ENCODE measurements at places on chromosomes 11 and 22.

- DNase-seq: peak; percentile 88
These were observed 3.7 kb downstream of the MAFF start for GRCh38 chr22:38205261-38206128.

DNA sequence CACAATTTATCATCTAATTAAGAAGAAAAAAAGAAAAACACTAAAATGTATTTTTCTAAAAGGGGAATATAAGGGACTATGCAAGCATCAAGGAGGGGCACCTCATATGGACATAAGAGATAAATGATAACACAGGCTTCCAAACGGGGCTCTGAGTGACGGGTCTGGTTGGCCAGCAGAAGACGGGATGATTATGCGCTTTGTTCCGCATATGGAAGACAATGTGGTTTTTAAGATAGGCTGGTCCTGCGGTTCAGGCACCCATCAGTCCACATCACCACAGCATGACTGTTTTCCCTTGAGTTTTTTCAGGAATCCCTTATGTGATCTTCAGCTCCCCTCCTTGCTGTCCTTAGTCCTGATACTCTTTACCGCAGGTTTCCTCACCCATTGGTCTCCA is 404.6 kb downstream of the OPCML start:
- no peak for DNase-seq

DNA sequence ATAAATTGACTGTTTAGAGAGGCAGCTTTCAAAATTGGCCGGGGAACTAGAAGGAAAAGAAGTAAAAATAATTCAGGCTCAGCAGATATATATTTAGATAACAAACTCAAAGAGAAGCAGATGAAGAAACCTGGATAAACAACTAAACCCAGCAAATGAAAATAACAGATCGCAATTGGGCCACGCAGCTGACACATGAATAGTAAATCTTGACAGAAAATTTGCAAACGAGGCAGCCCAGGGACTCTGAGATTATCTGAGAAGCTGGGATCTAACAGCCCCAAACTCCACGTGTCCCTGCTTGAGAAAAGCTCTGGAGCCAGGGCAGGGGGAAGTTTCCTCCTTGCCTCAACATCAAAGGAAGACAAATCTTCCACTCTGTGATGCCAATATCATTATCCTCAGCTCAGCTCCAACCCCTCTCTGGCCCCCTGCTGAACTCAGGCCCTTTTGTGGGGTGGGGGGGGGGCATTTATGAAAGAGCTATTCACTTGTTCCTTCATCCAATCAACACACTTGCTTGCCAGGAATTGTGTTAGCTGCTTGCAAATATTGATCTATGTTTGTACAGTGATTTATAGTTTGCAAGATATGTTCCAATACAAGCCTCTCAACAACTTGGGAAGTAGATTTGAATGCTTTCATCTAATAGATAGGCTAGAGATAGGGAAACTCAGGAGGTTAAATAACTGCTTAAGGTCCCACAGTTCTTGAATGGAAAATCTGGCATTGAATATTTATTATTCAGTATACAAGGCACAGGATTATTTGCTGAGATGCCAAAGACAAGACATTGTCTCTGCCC is 72.5 kb upstream of the C11orf87 start:
- no peak for DNase-seq

GRCh38 chr22:30198152-30198825 is 48.3 kb downstream of the LIF start:
- no peak for DNase-seq

GRCh38 chr22:23089633-23090456 is 19.5 kb downstream of the GNAZ start:
- DNase-seq: no peak

- no peak for DNase-seq
These were observed 1.7 kb downstream of the MAPK8IP2 start for GRCh38 chr22:50602338-50602700.

DNA sequence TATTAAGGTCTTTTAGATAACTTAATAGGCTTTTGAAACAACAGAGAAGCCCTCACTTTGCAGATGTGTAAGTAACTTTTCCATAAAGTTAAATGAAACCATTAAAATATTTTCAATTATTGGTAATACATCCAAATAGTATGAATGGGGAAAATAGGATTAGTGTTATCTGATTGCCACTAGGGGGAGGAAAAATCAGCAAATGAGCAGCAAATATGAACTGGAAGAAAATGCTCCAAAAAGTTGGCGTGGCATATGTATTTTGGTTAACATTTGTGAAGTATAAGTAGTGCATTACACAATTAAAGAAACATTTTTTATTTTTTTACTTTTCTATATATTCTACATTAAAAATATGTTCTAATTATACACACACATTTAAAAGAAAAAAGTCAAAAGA is 259.8 kb upstream of the ANO5 start:
- DNase-seq: no peak

- DNase-seq: no peak
These were observed 341.0 kb downstream of the DYNC2H1 start for GRCh38 chr11:103450241-103450640.

DNA sequence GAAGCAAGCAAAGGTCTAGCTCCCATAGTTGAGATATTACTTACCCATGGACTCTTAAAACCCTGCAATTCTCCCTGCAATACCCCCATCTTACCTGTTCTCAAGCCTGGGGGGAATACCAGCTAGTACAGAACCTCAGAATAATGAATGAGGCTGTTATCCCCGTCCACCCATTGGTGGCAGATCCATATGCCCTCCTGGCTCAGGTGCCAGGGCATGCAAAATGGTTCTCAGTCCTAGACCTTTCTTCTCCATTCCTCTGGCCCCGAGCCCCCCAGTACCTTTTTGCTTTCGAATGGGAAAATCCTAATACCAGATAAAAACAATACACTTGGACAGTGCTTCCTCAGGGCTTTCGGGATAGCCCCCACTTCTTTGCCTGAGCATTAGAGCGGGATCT is 86.4 kb downstream of the PIWIL4 start:
- no peak for DNase-seq

GRCh38 chr11:121961321-121961801 is 154.7 kb downstream of the BLID start:
- peak; percentile 10 for DNase-seq

DNA sequence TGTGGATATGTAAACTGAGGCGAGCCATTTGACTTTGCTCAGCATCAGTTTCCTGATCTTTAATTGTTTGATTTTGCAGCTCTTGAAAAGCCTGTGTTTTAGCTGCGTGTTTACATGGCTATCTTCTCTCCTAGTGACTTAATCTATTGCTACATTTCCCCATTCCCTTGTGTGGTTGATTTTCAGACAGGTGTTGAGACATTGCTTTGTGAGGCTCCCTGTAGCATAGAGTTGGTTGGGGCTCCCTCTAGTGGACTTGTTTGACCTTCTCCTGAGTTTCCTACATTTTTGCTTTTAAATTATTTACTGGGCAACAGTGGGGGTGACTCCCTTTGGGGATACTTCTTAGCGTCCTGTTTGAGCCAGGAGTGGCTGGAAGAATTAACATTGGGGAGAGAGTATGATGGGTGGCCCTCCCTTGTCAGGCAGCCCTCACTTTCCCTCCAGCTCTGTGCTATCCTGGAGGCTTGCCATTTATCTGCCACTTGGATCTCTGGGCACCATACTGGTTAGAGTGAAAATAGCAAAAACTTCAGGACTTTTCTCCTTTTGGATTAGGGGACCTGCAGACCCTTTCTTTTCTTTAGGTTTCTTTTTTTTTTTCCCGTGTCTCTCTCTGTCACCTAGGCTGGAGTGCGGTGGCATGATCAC is 9.2 kb upstream of the CBL start:
- DNase-seq: peak; percentile 93

GRCh38 chr11:43992834-43993637 is 50.6 kb downstream of the C11orf96 start:
- DNase-seq: peak; percentile 51

DNA sequence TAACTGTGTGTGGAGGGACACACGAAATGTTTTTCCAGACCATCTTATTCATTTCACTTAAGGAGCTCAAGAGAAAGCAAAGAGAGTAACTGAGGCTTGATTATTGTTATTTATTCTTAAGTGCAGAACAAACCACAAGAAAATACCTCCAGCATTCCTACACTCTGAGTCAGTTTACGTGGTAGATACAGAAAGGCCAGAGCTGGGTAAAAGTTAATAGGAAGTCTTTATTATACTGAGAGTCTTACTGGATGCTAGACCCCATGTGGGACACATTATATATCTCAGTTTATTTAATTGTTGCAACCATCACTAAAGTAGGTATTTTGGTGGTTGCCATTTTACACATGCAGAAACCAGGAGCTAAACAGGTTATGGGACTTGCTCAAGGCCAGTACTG is 261.4 kb upstream of the POU2AF2 start:
- DNase-seq: peak; percentile 80

DNA sequence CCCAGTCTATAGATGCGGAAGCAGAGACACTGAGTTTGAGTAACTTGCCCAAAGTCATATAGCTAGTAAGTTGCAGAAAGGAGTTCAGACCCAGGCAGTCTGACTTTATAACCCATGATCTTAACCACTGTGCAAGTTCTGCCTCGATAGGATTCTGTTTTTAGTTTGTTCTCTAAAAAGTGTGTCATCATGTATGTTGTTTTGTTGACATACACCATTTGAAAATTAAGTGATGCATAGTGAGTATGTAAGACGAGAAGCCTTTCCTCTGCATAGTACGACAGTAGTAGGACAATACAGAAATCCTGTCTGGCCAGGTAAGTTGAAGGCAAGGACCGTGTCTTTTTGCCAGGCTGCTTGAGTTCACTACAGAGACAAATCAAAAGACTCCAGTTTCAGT is 3.3 kb downstream of the ZC3H12C start:
- DNase-seq: no peak

DNA sequence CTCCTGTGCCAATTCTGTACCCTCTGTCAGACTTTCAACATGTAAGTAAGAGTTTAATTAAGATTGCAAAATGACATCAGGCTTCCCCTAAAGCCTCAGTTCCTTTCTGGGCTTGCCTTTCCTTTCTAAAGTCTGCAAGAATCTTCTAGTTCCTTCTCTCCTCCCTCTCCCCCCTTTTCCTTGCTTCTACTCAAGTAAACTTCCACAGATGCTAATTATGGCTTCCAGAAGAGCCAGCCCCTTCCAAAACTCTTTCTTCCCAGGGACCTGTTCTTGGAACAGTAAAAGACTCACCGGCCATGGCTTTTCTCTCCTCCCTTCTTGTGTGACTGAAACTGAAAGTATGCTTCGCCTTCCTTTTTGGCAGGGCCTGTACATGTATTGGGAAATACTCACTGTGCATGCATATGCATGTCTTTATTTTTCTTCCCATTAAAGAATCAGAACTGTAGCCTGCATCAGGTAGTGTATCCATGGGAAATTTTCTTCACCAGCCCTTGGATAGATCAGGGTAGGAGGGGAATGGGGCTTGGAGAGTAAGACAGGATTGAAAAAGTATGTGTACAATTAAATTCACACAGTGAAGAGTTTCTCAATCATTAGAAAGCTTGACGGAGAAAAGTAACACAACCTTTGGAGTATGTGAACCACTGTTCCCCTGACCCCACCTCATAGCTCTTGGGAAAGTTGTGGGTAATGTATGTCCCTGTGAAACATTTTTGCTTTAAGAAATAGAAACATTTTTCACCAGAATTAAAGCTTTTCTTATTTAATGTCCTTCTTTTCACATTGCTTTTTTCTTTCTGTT is at the start of gene CASP1:
Gene CASP1, minus strand, starts transcription at position 332 of the 808 bp plus-strand sequence. Its CDS starts 31 bp downstream, at position 301.
- no peak for DNase-seq

DNA sequence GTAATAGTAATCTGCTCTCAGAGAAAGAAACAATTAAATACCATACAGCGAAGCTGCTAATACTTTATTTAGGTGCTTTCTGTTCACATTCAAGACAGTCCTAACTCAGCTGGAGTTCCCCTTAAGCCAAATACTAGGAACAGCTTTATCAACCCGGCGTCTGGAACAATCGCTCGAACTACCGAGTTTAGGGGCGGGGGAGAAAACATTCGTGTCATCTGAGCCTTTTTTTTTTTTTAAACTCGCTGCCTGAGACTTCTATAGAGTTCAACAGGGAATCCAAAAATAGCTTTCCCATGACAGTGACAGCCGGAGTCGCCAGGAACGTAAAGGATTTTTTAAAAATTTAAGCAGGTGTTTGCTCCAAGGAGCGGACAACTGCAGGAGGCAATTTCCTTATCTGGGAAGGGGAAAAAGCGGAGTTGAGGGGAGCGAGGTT is 852 bp downstream of the TRAF6 start:
- DNase-seq: peak; percentile 39

DNA sequence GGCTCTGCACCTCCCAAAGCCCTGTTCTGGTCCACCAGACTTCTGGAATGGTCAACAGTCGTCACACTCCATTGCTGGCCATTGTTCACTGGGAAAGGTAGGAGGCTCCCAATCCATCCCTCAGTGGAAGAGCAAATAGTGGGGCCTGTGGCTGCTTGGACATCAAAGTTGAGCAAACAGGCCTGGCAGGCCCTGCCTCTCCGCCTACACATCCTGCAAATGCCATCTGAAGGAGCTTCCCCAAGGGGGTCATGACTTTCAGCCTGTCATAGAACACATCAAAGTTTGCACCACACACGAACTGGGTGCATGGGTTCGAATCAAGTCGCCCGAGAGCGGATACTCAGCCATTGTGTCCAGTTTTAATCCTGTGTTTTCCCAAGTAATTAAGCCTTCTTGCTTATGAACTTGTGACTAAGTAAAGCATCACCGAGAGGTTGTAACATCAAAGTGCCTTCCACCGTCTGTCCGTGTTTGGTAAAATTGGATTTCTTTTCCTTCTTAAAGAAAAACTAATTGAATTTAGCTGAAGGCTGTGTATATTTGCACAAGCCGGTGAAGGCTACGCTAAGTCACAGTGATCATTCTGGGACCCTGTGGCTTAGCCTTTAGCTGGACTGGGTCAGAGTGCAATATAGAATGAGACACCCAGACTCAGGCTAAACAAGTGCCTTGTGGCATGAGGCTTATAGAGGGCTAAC is 36.1 kb downstream of the CLPB start:
- DNase-seq: no peak

DNA sequence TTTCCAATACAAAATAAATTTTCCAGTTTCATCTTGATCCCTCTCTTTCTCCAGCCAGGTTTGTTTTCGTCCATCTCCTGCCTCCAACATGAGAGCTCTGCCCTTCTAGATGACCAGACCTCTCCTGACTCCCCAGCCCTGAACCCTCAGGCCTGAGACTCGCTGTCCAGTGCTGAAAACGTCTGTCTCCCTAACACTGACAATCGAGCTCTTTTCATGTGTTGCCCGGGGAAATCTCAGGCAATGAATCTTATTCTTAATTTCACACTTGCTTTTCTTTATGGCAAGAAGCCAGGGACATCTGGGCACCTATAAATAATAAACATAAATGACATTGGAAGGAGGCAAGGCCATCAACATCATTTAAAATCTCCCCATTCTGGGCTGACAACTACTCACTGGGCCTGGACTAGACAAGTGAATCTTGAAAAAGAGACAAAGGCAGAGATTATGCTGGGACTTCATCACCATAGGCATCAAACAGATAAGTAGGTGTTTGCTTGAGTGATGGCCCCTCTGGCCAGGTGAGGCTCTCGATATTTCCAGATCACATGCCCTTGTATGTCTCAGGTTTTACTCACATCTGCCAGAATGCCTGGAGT is 274.5 kb upstream of the B3GAT1 start:
- DNase-seq: peak; percentile 73
